ENCODE measurements at places on chromosomes 13 and 19. TPM values are rescaled to one million over a fixed set of nuclear protein-coding genes. Genes with fewer than 3 reads are reported as not detected.

The ZIC2 gene
- not detected for total RNA-seq

The SYCN gene
- not detected for total RNA-seq

The SOHLH2 gene
- not detected for total RNA-seq

The ZNF556 gene
- not detected for total RNA-seq

DNA sequence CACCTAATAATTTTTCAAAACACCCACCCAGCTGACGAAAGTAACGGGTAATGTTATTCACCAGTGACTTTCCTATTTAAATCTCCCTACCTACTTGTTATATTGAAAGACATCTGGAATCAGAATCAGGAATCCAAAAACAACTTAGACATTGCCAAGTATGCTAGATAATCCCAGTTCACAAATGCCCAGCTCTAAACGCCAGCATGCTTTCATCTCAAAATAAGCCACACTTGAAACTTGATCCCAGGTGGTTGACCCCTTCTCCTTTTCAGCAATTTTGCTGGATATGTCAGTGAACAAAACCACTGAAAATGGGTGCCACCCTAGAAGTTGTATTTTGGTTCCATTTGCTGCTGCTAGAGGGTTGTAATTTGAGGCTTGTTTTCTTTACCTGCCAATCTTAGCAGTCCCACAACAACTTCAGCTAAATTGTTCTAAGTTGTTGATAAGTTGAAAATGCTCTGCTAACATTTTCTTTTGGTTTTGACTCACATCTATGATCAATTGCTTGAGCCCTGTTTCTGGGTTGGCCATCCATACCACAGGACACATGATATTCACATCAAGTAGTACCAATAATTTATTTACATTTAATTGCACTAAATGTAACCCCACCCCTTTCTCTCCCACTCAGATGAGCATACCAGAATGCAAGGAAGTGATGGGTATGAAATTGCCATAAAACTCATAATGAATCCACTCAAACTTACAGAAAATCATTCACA is 66.4 kb downstream of the DCT start:
- no peaks in the 10 kb centered on the region for H3K36me3 ChIP-seq
- no peak overlapping the region for H3K27ac ChIP-seq
- no peak overlapping the region for H3K4me3 ChIP-seq

GRCh38 chr19:39870171-39870971 is 24.2 kb upstream of the FBL start:
- H3K4me1 ChIP-seq: no peaks in the 10 kb centered on the region
- H3K36me3 ChIP-seq: no peaks in the 10 kb centered on the region
- H3K27ac ChIP-seq: no peak overlapping the region
- H3K27me3 ChIP-seq: no peaks in the 10 kb centered on the region

- DNase-seq: no peak
- no peaks in the 10 kb centered on the region for H3K27me3 ChIP-seq
- no peaks in the 10 kb centered on the region for H3K4me1 ChIP-seq
- H3K27ac ChIP-seq: no peak overlapping the region
These were observed 30.8 kb upstream of the PEPD start for GRCh38 chr19:33552191-33552927.

DNA sequence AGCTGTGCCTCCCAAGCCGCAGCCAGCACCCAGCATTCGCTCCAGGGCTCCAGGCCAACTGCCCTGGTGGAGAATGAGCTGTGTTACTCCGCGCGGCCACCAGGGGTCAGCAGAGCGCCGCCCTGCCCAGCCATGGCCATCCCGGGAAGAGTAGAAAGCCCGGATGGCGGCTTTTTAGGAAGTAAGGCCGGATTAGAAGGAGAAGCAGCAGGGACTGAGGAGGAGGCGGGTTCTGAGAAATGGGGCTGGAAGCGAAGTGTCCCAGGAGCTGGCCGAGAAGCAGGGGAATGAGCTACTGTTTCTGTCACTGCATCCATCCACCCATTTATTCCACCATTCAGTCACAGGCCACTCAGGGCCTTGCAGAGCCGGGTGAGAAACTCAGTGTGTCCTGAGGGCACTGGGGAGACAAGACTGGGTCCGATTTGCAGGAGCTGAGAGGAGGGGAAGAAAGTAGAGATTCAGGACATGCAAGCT is 6.6 kb upstream of the NPAS1 start:
- H3K36me3 ChIP-seq: no peaks in the 10 kb centered on the region
- H3K27ac ChIP-seq: no peak overlapping the region
- no peaks in the 10 kb centered on the region for H3K4me1 ChIP-seq
- H3K27me3 ChIP-seq: peaks cover 3% of the 10 kb centered on the region
- no peak overlapping the region for H3K4me3 ChIP-seq

DNA sequence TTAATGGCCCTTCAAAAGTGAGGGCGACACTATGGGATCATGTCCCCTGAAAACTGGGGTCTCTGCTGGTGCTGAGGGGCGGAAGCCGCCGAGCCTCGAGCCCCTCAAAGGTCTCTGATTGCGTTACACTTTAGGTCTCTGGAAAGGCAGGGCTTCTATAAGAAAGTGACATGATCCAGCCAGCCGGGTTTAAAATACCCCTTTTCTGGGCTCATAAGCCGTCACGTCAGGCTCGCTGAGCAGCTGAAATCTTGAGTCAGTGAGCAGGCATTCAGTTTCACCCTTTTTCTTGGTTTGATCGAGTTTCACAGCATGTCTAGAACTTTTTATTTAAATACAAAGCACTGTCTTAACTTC is 600 bp upstream of the HMGB1 start:
- H3K4me3 ChIP-seq: no peak overlapping the region
- no peaks in the 10 kb centered on the region for H3K36me3 ChIP-seq
- H3K27me3 ChIP-seq: no peaks in the 10 kb centered on the region
- H3K4me1 ChIP-seq: no peaks in the 10 kb centered on the region

GRCh38 chr13:38844581-38844980 is 146.1 kb downstream of the STOML3 start:
- H3K36me3 ChIP-seq: no peaks in the 10 kb centered on the region
- DNase-seq: no peak
- no peaks in the 10 kb centered on the region for H3K4me1 ChIP-seq
- no peak overlapping the region for H3K27ac ChIP-seq
- no peak overlapping the region for H3K4me3 ChIP-seq
- no peaks in the 10 kb centered on the region for H3K27me3 ChIP-seq

GRCh38 chr19:21308773-21309172 is 20.4 kb downstream of the ZNF708 start:
- no peaks in the 10 kb centered on the region for H3K27me3 ChIP-seq
- DNase-seq: no peak
- H3K27ac ChIP-seq: no peak overlapping the region
- no peaks in the 10 kb centered on the region for H3K36me3 ChIP-seq
- H3K4me1 ChIP-seq: no peaks in the 10 kb centered on the region
- H3K4me3 ChIP-seq: no peak overlapping the region

GRCh38 chr13:20353973-20354372 is 121.9 kb upstream of the GJB6 start:
- no peaks in the 10 kb centered on the region for H3K36me3 ChIP-seq
- no peak overlapping the region for H3K27ac ChIP-seq
- no peaks in the 10 kb centered on the region for H3K4me1 ChIP-seq
- no peak for DNase-seq
- no peaks in the 10 kb centered on the region for H3K27me3 ChIP-seq

DNA sequence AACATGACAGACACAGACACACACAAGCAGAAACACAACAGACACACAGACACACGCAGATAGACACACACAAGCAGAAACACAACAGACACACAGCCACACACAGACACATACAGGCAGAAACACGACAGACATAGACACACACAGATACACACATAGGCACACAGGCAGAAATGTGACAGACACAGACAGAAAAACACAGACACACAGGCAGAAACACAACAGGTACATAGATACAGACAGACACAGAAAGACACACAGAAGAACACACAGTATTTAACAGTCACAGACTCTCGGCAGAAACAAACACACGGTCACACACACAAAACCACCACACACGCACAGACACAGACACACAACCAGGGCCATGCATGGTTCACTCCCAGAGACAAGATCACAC is 905 bp downstream of the TBXA2R start:
- no peak overlapping the region for H3K27ac ChIP-seq
- H3K4me3 ChIP-seq: peak overlapping the region; percentile 42
- no peaks in the 10 kb centered on the region for H3K36me3 ChIP-seq
- peaks cover 14% of the 10 kb centered on the region for H3K4me1 ChIP-seq

DNA sequence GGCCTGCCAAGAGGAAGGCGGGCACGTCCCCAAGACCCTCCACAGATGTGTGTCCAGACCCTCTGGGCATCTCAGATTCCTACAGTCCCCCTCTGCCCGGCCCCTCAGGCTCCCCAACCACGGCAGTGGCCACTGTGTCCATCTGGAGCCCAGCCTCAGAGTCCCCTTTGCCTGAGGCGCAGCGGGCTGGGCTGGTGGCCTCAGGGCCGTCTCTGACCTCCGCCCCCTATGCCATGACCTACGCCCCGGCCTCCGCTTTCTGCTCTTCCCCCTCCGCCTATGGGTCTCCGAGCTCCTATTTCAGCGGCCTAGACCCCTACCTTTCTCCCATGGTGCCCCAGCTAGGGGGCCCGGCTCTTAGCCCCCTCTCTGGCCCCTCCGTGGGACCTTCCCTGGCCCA is 17.7 kb downstream of the CRX start:
- H3K27ac ChIP-seq: no peak overlapping the region
- H3K4me1 ChIP-seq: no peaks in the 10 kb centered on the region
- H3K4me3 ChIP-seq: no peak overlapping the region

DNA sequence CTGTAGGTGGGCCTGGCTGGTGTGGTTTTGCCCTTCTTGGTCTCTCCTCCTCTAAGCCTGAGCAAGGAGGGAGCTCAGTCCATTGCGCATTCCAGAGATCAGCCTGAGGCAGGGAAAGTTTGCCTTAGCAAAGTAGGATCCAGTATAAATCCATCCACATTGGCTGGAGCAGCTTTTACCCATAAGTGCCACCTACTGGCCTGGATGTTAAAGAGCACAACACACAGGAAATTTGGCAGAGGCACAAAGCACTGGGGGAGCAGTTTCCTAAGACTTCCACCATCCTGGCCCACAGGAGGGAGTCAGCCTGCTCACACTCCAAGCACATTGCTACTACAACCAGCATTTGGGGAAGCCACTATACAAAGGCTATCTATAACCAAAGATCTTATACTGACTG is 1124.2 kb downstream of the SLITRK1 start:
- no peak overlapping the region for H3K4me3 ChIP-seq
- no peaks in the 10 kb centered on the region for H3K27me3 ChIP-seq
- H3K36me3 ChIP-seq: no peaks in the 10 kb centered on the region
- no peaks in the 10 kb centered on the region for H3K4me1 ChIP-seq
- DNase-seq: no peak
- no peak overlapping the region for H3K27ac ChIP-seq

DNA sequence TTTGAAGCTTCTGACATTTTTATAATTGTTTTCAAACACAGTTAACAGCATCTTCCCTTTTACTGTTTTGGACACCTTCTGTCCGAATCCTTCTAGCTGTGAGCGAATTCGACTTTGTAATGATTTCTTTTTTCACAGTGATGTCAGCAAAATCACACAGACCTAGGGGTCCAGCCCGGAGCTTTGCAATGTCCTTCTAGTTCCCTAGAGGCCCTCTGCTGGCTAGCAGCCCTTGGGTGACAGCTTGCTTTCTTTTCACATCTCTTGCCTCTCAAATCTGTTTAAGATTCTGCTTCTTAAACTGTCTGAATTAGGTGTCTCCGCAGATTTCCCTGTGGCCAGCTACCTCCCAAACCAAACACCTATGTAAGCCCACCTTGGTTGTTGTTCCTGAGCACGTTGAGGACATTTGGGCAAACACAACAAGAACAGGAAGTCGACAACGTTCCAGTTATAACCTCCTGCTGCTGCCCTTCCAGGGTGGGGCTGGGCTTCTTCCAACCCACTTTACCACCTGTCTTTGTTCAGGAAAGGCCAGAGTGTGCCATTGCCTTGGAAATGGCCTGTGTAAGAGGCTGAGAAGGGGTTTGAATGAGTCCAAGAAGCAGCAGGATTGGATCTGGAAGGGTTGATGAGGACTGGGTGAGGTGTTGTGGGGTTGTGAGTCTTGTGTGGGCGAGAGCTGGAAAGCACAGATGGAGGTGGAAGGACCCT is 123.1 kb downstream of the ATP8A2 start:
- H3K27me3 ChIP-seq: no peaks in the 10 kb centered on the region
- H3K27ac ChIP-seq: no peak overlapping the region
- no peak overlapping the region for H3K4me3 ChIP-seq
- DNase-seq: no peak
- no peaks in the 10 kb centered on the region for H3K36me3 ChIP-seq

GRCh38 chr19:5839065-5840017 is at the start of gene FUT6:
Gene FUT6, minus strand, starts transcription at chr19:5839702. Its CDS starts 7,135 bp downstream, at chr19:5832567.
- no peak for DNase-seq
- H3K27me3 ChIP-seq: no peaks in the 10 kb centered on the region
- no peaks in the 10 kb centered on the region for H3K36me3 ChIP-seq
- H3K4me3 ChIP-seq: no peak within 1 kb of the TSS
- no peaks in the 10 kb centered on the region for H3K4me1 ChIP-seq
- no peak within 1 kb of the TSS for H3K27ac ChIP-seq

DNA sequence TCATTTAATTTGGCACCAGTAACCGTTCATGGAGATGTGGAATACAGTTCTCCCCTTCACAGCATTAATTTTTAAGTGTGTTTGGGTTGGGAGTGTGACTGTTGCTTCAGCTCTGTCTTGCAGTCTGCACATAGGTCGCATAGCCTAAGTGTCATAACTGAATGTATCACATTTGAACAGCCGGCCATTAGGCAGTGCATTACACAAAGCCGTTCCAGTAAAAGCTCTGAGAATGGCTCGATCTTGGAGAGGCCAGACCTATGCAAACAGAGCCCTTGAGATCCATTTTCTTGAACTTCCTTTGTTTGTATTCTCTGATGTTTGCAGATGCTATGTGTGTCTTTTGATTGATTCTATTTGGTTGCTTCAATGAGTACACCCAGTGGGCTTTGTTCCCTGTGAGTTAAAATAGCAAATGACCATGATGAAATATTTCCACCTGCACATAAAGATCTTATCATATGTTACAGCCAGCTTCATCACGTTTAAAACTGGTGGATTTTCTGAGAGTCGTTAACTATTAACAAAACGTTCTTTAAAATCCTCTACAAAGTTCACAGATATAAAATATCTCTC is 1104.9 kb upstream of the SLC10A2 start:
- H3K27me3 ChIP-seq: no peaks in the 10 kb centered on the region
- H3K36me3 ChIP-seq: no peaks in the 10 kb centered on the region
- DNase-seq: no peak
- no peaks in the 10 kb centered on the region for H3K4me1 ChIP-seq

Measured in uterus (tissue), 4 donors.